Central memory CD4-positive, alpha-beta T cell (primary cell): ENCODE measurements at places on chromosomes 7 and 10.
A peak's percentile ranks its signal among the peaks of the same experiment; 100 is the strongest.

- DNase-seq = no peak
Measured at GRCh38 chr10:28785018-28785417, 107.7 kb downstream of the BAMBI start.

- DNase-seq = peak; percentile 24
Measured at GRCh38 chr7:105389088-105389650, 448 bp upstream of the SRPK2 start.

DNA sequence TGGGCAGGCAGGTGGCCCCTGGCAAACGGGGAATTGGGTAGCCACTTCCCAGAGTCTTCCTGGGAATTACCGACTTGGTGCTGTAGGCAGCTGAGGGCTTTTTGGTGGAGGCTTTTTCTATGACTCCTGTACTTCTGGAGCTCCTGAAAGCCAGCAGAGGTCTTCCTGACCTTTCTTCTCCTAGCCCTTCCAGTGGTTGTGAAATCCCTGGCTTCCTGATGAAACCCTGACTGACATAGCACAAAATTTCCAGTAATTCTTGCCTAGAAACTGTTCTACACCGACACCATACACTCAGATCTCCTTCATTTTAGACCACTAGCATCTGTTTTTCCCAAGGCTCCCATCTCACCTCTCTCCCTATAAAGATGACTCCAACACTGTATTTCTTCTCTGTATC is 120.2 kb downstream of the STRA8 start:
- no peak for DNase-seq

DNA sequence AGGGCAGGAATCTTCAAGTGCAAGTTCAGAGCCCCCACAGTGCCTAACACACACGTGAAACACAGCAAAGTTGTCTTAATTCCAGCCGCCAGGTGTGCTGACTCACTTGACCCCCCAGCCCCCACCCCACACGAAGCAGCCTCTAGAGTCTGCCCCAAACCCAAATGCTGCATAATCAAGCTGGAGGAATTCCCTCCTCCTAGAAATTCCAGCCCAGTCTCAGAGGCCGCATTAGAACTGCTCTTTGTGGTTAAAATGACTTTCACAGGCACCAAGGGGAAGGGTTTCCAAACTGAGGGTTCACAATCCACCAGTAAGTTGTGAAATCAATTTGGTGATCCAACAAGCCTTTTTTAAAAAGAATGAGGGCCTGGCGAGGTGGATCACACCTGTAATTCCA is 67.0 kb upstream of the PLXNA4 start:
- DNase-seq = no peak

- DNase-seq = no peak
Measured at GRCh38 chr10:112539340-112539739, 92.3 kb downstream of the VTI1A start.

- DNase-seq = no peak
Measured at GRCh38 chr10:124560377-124561105, 98.9 kb downstream of the LHPP start.

DNA sequence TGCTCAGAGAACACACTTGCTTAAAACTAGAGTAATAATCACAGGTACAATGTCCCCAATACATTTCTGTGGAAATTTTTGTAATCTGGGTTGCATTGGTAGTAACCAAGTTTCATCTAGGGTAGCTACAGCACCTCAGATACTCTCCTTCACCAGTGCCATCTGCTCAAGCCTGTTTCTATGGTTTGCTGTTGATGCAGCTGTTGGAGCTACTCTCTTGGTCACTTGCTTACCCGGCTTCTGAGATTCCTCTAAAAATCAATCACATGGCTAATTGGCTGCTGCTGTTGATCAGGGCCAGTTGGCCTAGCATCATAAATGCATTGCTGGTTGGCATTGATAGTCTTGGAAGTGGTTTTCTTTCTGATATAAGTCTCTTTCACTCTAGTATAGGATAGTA is 220.8 kb downstream of the BICC1 start:
- DNase-seq = no peak

- no peak for DNase-seq
Measured at GRCh38 chr7:22561895-22562593, 62.1 kb upstream of the STEAP1B start.

- no peak for DNase-seq
Measured at GRCh38 chr10:23966504-23967051, 242.4 kb upstream of the KIAA1217 start.

GRCh38 chr7:30446266-30446665 is 32.3 kb downstream of the NOD1 start:
- DNase-seq = no peak

DNA sequence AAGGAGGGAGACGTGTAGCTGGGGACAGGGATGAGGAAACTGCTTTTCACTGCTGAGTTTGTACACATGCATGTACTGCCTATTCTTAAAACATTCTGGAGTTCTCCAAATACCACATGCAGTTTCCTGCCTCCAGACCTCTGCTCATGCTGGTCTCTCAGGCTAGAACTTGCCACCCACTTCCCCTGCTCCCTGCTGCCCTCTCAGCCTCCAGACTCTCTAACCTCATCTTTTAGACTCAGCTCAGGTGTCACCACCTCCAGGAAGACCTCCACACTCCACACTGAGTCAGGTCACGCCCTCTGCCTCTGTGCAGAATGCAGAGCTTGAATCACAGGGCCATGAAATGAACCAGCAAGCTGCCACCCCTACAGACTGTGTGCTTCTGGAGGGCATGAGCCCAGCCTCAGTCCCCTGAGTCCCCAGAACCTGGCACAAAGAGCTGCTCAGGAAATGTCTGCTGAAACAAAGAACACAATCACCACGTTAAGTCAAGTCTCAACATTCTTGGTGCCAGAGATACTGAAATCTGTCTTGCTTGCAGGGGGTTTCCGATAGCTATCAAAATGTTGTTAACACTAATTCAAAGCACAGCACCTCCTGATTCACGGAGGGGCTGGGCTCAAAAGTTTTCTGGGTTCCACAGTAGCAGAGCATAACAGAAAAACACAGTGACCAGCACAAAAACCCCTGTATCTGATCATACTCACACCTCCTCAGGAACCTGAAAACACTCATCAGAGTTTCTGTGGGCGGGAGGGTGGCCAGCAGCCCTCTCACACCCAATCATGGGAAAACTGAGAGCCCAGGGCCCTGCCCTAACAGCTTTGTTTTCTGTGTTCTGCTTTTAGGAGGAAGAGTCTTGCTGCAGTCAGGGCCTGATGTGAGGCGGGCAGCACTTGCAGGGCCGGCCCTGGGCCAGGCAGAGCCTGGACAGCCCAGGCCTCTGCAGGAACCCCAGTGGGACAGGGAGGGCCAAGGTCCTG is 21.1 kb downstream of the FAM53B start:
- peak; percentile 50 for DNase-seq

GRCh38 chr7:31151849-31152248 is 99.7 kb downstream of the ADCYAP1R1 start:
- no peak for DNase-seq

DNA sequence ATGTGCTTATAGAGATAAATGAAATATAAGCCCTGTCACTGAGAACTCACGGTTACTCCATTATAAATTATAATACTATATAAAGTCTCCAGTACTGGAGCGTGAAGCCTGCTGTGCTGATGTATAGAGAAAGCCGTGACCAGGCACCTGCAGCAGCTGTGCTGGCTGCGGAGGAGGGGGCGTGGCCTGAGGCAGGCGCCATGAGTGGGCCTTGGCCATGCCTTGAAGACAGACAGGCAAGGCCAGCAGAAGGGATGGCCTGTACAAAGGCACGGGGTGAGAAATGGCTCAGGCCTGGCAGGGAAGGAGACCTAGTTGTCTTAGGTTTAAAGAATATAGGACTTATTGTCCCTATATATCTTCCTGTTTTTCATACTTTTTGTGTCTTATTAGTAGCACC is 218.5 kb upstream of the STK17A start:
- no peak for DNase-seq

DNA sequence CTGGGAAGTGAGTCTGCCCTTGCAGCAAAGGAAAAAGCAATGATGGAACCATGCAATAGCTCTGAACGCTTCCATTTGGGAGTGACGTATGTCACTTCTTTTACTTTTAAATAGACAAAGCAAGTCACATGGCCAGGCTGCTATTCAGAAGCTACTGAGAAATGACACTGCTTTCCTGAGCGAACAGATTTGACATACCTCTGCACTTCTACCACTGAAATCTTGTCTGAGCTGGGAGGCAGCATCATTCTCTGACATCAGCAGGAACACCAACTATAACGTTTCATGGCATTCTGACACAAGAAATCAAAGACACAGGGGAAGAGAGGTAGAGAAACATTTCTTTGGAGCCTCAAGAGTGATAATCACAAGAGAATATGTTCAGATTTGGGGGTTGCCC is 271.1 kb downstream of the SNX13 start:
- DNase-seq = no peak

DNA sequence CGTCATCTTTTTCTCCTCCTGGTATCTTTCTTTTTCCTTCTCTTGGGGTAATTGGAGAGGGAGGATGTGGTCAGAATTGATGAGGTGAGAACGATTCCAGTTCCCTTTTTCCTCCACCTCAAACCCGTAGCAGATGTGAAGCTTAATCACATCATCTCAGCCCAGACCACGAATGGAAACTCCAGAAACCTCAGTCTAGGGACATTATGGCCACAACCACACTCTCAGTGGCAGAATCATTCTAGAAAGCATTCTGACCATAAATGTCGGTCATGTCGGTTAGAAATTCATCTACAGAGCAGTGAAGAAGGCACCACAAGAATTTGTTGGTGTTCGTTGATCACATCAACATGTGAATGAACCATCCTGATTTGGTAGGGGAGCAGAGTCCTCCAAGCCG is 78.7 kb downstream of the GATA3 start:
- no peak for DNase-seq

GRCh38 chr7:157000741-157001653 is 9.5 kb downstream of the MNX1 start:
- no peak for DNase-seq

DNA sequence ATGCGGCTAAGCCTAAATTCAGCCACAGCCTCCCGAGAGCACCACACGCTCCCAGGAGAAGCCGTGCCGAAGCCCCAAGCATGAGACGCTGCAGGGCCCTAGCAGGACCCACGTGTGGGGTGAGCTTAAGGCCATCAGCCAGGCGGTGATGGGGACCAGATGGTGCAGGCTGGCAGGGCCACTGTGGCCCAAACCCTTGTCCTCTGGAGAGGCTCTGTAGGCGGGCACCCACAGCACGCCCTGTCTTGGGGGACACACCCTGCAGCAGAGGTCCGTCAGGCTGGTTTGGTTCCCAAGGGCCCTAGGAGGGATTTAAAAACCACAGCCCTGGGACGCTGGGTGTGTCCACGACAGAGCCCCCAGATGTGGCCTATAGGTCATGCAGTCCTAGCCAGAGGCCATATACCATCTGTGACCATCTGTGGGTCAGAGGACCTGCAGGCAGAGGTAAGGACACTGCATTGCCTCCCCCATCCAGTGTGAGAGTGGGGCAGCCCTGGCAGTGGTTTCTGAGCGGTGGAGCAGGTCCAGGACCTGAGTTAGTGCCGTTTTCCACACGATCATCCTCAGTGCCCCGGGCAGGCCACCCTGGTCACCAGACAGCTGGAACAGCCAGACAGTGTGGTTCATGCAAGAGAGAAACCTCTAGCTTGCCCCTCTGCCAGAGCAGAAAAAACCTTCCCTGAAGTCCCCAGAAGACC is 39.6 kb upstream of the INPP5A start:
- DNase-seq = no peak

DNA sequence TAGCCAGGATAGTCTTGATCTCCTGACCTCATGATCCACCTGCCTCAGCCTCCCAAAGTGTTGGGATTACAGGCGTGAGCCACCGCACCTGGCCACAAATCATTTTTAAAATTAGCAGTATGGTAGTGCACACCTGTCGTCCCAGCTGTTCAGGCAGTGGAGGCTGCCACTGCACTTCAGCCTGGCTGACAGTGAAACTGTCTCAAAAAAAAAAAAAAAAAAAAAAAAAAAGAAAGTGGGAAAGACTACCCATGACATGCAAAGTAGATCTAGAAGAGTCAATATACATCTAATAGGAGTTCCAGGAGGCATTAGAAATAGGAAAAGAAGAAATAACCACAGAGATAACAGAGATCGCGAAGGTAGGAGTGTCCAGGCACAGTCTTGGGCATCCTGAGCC is 3.2 kb downstream of the CSGALNACT2 start:
- no peak for DNase-seq
